HFFc6 (cell line): ENCODE measurements at places on chromosomes 16 and 17.

DNA sequence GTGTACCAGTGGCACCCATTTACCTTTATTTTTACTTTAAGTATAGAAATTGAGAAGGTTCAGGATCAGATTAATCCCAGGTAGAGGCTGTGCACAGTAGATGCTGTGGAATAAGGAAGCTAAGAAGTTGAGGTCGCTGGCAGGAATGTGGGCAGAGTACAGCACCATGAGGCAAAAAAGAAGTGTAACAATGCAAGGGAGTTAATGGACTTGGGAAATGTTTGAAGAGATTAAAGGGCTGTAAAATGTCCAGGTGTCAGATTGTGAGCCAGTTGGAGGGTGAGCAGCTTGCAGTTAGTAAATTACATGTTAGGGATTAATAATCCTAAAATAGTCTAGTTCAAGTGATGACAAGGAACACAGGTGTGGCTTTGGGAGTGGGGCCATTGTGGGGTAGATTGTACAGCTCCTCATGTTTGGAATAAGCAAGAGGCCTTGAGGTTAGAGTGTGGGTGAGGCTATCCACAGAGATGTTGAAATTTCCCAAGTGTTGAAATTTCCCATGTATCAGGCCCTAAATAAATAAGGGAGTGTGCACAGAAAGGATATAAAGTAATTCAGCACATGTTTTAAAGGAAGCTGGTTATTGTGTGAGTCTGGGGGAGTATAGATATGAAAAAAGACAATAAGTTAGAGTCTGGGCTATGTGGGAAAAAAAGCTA, 21.5 kb downstream of the TAT start:
- no peak for DNase-seq

- peak; percentile 100 for DNase-seq
Measured at GRCh38 chr17:64145751-64146417, 15.9 kb upstream of the ERN1 start.

- DNase-seq, result no peak
Measured at GRCh38 chr16:57343221-57343620, 15.4 kb upstream of the CCL22 start.

DNA sequence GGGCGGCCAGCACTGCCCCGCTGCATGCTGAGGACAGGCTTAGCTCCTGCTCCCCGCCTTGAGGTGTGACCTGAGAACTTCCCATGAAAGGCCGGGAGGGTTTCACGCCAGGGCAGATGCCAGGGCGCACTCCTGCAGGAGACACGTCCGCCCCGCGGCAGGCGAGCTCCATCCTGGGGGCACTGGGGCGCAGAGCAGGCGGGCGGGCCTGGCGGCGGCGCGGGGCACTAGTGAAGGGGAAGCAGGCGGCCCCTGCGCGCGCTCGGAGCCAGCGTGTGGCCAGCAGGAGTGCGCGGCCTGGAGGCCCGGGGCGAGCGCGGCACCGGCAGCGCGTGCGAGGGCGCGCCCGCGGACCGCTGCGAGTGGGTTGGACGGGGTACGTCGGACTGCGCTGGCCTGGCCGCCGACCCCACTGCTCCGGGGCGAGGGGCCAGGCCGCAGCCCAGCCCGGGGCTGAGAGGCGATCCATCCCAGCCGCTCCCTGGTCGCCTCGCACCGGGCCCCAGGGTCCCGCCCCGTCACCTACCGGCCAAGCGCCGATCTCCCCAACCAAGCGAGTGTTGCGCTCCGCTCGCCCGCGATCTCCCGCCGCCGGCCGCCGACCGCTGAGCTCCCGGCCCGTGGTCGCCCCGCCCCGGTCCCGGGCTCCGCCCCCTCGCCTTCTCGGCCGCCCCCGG, at the start of gene MAP3K14:
Gene MAP3K14 (minus strand): TSS at position 587 of the 677 bp plus-strand sequence. CDS start 26,275 bp downstream, outside the sequence.
- DNase-seq, result peak; percentile 45

GRCh38 chr16:85902366-85903155, 3.6 kb downstream of the IRF8 start:
- no peak for DNase-seq

GRCh38 chr17:17668775-17669579, 12.3 kb upstream of the RAI1 start:
- no peak for DNase-seq

DNA sequence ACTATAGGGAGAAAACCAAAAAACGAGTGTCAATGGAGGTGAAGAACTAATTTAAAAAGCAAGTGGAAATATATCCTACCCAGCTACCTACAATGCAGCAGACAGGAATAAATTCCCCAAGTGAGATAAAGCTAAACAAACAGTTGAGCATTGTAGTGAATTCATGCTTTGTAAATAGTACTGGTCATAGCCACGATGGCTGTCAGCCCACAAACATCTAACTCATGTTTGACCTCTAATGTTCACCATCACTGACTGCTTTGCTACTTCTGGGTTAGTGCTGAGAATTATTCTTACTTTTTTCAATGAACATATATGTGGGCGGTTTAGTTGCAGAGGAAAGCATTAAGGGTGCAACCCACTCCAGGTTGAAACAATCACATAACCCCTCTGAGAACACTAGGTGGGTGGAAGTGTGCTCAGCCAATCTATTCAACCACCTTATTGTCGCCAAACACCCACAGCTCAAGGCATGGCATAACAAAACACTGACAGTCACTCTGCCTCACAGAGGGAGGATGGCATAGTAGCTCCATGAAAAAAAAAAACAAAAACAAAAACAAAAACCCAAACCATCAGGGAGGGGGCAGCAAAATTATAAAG, 264.1 kb downstream of the ZFHX3 start:
- no peak for DNase-seq

DNA sequence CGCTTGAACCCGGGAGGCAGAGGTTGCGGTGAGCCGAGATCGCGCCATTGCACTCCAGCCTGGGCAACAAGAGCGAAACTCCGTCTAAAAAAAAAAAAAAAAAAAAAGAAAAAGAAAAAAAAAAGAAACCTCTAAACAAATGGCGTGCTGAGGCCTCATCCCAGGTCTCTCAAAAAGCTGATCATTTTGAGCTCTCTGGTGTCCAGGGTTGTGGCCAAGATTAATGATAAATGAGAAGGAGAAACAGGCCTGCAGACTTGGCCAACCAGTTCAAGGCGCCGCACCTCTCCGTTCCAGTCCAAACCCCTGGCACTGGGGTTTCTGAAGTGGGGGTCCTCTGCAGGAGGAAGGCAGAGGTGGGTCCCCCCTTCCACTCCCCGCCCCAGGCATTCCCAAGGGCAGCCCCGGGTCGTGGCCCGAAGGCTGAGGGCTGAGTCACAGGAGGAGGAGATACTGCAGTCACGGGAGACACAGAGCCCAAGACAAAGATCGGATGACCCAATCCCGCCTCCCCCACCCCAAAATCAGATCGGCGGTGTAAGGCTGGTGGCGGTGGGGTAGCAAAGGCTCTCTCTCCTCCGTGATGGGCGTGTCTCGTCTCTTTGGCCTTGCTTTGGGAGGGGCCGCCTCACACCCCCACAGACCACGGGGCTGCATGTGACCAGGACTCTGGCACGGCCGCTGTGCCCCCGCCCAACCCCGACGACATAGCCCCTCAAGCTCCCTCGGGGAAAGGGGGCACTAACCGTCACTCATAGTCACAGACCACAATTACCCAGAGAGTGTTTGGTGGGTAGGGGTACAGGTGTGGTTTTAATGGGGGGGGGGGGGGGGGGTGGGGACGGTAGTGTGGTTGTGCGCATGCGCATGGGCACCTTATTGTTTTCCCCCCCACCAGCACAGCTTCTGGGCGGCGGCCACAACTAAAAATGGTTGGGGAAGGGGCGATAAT, 1.1 kb downstream of the VAT1 start:
- DNase-seq, result peak; percentile 41

- DNase-seq, result peak; percentile 1
Measured at GRCh38 chr16:83470416-83470815, 337.4 kb upstream of the HSBP1 start.

DNA sequence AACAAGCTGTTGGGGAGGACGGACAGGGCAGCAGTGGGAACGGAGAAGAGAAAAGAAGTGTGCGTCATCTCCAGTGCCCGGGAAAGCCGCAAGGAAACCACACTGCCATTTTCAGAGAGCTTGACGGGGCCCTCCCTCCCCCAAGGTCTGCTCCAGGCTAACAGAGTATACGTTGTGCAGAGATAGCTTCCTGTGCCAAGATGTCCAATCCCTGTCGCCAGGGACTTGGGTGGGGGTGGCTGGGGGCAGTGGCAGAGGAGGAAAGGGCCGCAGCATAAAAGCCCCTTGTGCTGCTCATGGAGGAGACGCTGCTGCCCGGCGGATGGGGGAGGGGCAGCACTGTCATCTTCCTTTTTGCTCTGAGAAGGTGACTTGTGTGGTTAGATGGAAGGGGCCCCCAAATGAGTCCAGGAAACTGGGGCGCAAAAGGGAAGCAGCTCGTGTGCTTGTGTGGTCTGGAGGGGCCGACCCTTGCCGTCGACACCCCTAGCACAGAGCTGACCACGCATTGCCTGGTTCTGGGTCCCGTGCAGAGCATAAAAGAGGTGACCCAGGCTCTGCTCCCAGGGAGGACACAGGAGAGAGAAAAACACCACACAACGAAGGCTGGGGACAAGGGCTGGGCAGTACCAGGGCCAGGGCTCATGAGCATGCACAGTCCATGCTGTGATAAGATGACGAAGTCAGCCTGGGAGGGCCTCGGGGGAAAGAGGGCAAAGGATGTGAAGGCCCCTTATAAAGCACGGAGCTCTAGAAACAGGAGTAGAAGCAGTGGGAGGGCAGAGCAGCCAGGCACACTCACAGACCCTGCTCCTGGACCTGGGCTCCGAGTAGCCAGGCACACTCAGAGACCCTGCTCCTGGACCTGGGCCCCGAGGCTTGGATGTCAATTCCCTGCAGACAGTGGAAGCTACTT, 372.7 kb downstream of the SLC39A11 start:
- DNase-seq, result no peak

DNA sequence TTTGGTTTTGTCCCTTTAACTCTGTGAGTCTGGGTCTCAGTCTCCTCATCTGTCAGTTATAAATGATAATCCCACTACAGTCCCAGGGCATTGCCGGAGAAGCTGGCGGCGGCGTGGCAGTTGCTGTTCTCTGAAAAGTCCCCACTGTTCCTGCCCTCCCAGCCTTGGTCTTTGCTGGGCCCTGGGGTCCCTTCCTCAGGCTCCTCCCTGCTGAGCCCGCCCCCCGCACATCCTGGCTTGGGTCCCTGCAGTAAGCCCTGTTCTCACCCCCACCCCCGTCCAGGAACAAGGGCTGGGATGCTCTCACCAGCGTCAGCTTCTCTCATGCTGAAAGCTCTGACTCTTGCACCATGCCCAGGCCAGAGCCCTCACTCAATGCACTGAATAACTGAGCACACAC, 35.3 kb upstream of the PEMT start:
- no peak for DNase-seq

DNA sequence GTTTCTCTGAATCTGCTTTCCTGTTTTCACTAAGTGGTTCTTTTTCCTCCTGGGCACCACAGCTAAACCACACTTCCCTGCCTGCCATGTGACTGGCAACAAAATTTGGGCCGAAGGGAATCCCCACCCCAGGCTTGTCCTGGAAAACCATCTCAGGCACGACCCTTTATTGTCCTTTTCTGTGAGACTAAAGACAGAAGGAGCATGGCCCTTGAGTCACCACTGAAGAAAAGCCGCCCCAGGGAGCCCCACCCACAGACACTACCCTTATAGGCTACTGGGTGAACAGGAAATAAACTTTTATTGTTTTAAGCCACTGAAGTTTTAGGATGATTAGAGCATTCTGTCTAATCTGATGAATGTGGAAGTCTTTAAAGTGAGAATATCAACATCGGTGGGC, 88.6 kb upstream of the BRD7 start:
- DNase-seq, result no peak
